Left lung (tissue), 14 donors: ENCODE measurements at places on chromosomes 5 and 9. TPM values are rescaled to one million over a fixed set of nuclear protein-coding genes. Genes with fewer than 3 reads are reported as not detected.

TPPP gene
- total RNA-seq: 14.4 TPM

PCDHB15 gene
- 2.8 TPM for total RNA-seq

IFNB1 gene
- total RNA-seq: not detected

CATSPER3 gene
- total RNA-seq: 0.42 TPM

EGFL7 gene
- 105 TPM for total RNA-seq

PIP5K1B gene
- total RNA-seq: 24.8 TPM

GRCh38 chr9:77748214-77748772 lies 100.2 kb upstream of the GNA14 start:
- no peaks in the 10 kb centered on the region for H3K36me3 ChIP-seq
- H3K27ac ChIP-seq: no peak overlapping the region
- no peak overlapping the region for H3K4me3 ChIP-seq
- DNase-seq: no peak
- peaks cover 23% of the 10 kb centered on the region for H3K4me1 ChIP-seq
- H3K27me3 ChIP-seq: no peaks in the 10 kb centered on the region

- peaks cover 7% of the 10 kb centered on the region for H3K4me1 ChIP-seq
- H3K36me3 ChIP-seq: peaks cover 15% of the 10 kb centered on the region
- no peaks in the 10 kb centered on the region for H3K27me3 ChIP-seq
Measured at GRCh38 chr9:129506892-129507291, 114.0 kb downstream of the C9orf50 start.

- H3K36me3 ChIP-seq: peaks cover 8% of the 10 kb centered on the region
- no peaks in the 10 kb centered on the region for H3K4me1 ChIP-seq
- H3K27me3 ChIP-seq: no peaks in the 10 kb centered on the region
- DNase-seq: no peak
- H3K4me3 ChIP-seq: no peak overlapping the region
Measured at GRCh38 chr5:64853777-64854176, 85.0 kb downstream of the CWC27 start.

DNA sequence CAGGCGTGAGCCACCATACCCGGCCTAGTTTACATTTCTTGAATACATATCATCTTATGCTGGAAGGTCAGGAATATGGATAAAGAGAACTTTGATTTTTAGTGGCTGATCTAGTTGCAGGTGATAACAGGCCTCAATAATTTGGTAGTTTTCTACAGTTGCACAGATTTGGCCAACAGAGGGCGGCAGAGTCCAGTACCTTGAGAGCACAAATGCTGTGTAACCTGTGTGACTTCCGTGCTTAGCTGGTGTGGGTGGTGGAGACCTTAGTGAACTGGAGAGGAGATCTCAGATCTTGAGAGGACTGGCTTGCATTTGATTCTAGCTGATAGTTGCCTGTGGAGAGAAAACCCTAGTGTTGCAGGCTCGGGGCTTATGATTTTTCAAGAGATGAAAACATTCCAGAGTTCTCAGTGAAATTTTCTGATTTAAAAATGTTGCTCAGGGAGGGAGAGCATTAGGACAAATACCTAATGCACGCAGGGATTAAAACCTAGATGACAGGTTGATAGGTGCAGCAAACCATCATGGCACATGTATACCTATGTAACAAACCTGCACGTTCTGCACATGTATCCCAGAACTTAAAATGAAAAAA lies 17.4 kb upstream of the GPR151 start:
- H3K4me1 ChIP-seq: no peaks in the 10 kb centered on the region
- H3K4me3 ChIP-seq: no peak overlapping the region
- H3K27me3 ChIP-seq: no peaks in the 10 kb centered on the region
- H3K36me3 ChIP-seq: no peaks in the 10 kb centered on the region

DNA sequence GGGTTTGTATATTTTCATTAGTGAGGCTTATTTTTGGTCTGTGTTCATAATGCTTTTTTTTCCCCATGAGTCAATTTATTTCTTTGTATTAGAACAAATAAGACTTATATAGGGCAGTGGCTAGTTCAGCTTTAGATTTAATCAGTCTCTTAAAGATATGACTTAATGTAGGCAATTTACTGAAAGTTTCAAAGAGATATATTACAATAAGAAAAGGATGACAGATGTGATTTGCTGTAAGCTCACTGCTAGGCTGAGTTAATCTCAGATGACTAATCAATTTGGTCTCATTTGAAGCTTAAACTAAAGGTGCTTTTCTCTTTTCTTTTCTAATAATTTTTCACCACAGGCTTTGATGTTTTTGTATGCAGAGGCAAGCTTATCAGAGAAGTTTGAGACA lies 291.8 kb upstream of the DAP start:
- H3K36me3 ChIP-seq: no peaks in the 10 kb centered on the region
- no peaks in the 10 kb centered on the region for H3K27me3 ChIP-seq

- peak; percentile 35 for DNase-seq
- H3K36me3 ChIP-seq: no peaks in the 10 kb centered on the region
- peak overlapping the region; percentile 83 for H3K27ac ChIP-seq
- H3K4me1 ChIP-seq: peaks cover 36% of the 10 kb centered on the region
Measured at GRCh38 chr9:86945728-86946200, 1.5 kb downstream of the GAS1 start.

GRCh38 chr5:169395136-169395535 lies 94.2 kb upstream of the SLIT3 start:
- H3K4me1 ChIP-seq: no peaks in the 10 kb centered on the region
- no peaks in the 10 kb centered on the region for H3K36me3 ChIP-seq
- H3K27ac ChIP-seq: no peak overlapping the region
- H3K27me3 ChIP-seq: no peaks in the 10 kb centered on the region
- no peak for DNase-seq

DNA sequence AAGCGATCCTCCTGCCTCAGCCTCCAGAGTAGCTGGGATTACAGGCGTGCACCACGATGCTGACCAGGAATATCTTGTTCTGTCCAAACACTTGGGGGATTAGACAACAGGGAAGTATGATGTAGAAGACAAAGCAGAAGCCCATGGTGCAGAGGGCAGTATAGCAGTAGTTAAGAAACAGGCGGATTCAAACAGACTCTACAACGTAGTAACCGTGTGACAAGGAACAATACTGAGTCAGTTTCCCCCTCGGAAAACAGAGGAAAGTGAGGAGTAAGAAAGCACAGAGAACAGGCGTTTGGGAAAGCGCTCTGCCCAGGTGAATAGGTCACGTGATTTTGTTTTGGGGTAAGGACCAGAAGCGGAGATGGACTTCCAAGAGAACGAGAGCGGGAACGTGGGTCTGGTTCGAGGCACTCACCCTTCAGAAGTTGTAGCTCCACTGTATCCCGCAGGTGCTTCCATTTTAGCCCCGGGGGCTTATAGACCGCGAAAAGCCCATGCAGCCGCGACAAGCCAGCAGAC lies 306 bp downstream of the TRUB2 start:
- H3K27me3 ChIP-seq: no peaks in the 10 kb centered on the region
- H3K4me3 ChIP-seq: peak overlapping the region; percentile 100
- peak overlapping the region; percentile 95 for H3K27ac ChIP-seq
- no peak for DNase-seq
- H3K4me1 ChIP-seq: peaks cover 18% of the 10 kb centered on the region
- peaks cover 50% of the 10 kb centered on the region for H3K36me3 ChIP-seq

DNA sequence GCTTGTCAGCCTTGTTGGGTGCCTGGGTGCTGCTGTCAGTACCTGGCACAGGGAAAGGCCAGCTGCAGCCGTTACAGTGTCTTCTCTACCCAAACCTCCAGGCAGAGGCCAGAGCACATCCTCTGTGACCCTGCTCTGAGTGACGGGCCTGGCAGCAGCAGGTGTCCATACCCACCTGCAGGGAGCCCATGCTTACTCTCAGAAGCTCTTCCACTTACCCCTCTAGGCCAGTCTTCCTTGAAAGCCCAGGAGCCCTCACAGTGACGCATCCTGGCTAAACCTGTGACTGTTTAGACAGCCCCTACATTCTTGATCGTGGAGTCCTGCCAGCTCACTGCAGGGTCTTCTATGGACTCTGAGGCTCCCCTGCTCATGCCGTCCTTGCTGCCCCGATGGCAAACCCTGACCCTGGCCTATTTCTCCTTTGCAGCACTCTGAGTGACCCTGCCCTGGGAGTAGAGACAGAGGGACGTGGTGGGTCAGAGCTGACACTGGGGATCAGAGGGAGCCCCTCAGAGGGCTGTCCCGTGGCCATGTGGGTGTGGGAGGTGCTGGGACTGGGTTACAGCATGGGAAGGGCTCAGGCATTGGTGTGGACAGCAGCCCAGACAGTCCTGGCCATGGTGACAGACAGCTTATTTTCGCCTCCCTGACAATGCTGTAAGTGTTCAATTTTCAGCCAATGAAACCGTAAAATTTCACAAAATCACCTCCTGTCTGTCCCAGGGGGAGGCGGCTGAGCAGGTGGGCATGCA lies 67.6 kb upstream of the RNF130 start:
- H3K4me1 ChIP-seq: no peaks in the 10 kb centered on the region
- no peak for DNase-seq
- peaks cover 64% of the 10 kb centered on the region for H3K27me3 ChIP-seq
- no peak overlapping the region for H3K4me3 ChIP-seq

GRCh38 chr9:121216271-121216805 lies 14.7 kb upstream of the RAB14 start:
- H3K4me3 ChIP-seq: no peak overlapping the region
- no peak for DNase-seq
- peak overlapping the region; percentile 39 for H3K27ac ChIP-seq

DNA sequence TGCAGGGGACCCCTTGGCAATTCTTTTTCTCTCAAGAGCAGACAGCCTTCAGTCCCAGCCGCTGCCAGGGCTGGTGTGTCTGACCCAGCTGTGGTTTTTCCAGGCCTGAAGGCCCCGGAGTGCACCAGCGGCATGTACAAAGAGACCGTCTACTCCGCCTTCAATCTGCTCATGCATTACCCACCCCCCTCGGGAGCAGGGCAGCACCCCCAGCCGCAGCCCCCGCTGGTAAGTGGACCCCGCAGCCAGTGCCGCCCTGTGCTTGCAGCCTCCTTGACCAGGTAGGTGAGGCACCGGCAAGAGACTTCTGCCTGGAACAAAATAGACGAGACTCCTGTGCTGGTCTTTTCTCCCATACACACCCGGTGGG lies 1.3 kb downstream of the TCF7 start:
- no peaks in the 10 kb centered on the region for H3K36me3 ChIP-seq
- peaks cover 14% of the 10 kb centered on the region for H3K27me3 ChIP-seq
- no peak overlapping the region for H3K4me3 ChIP-seq
- no peak for DNase-seq
- H3K4me1 ChIP-seq: peaks cover 8% of the 10 kb centered on the region
- H3K27ac ChIP-seq: peak overlapping the region; percentile 33

DNA sequence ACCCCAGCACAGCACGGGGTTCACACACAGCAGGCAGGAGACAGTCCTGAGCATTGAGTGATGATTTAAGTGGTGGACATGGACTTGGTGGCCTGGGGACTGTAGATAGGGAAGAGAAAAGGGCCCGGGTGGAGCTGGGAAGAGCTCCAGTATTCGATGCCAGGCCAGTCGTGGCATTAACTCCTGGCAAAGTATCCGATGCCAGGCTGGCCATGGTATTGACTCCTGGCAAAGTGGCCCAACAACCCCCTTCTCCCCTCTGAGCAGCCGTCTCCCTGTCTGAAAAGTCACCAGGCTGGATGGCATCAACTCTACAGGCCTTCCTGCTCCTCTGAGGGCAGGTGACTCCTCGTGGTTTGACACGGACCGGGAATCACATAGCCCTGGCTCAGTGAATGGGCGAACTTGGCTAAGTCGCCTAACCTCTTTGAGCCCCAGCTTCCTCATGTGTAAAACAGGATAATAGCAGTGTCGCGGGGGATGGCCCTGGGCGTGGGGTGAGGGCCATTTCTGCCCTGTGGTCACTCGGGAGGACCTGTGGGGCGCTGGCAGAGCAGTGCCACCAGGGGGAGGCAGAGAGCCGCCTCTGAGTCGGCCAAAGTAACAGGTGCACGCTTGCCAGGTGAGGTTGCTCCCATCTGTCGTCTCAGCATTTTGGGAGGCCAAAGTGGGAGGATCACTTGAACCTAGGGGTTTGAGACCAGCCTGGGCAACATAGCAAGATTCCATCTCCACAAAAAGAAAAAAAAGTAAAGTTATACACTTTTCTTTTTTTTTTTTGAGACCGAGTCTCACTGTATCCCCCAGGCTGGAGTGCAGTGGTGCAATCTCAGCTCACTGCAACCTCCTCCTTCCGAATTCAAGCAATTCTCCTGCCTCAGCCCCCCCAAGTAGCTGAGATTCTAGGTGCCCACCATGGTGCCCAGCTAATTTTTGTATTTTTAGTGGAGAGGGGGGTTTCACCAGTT lies 5.7 kb upstream of the SEC16A start:
- H3K27me3 ChIP-seq: no peaks in the 10 kb centered on the region
- no peak overlapping the region for H3K4me3 ChIP-seq
- H3K27ac ChIP-seq: no peak overlapping the region
- peak; percentile 94 for DNase-seq
- peaks cover 30% of the 10 kb centered on the region for H3K4me1 ChIP-seq

- H3K27me3 ChIP-seq: no peaks in the 10 kb centered on the region
- no peak overlapping the region for H3K27ac ChIP-seq
- H3K4me3 ChIP-seq: peak overlapping the region; percentile 79
- no peaks in the 10 kb centered on the region for H3K36me3 ChIP-seq
- peaks cover 44% of the 10 kb centered on the region for H3K4me1 ChIP-seq
Measured at GRCh38 chr9:134136996-134137299, 1.1 kb downstream of the WDR5 start.

DNA sequence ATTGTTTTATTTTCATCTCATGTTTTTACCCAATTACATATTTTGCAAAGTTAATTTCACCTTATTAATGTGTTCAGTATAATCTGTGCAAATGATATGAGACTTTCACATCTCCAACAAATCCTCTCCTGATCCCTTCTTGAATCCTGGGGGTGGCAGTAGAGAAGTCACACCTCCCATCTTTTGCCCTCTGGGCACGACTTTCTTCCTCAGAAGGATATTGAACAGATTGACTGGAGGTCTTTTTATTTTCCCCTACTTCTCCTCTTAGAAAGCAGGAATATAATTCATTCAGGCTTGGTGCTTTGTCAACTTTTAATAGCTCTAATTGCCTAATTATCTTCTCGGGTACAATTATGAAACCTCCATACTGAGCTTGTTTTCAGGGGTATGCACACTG lies 1037.1 kb upstream of the NUDT12 start:
- no peaks in the 10 kb centered on the region for H3K4me1 ChIP-seq
- no peak overlapping the region for H3K27ac ChIP-seq
- H3K4me3 ChIP-seq: no peak overlapping the region
- H3K27me3 ChIP-seq: no peaks in the 10 kb centered on the region

GRCh38 chr5:178496642-178497041 lies 93.6 kb downstream of the COL23A1 start:
- no peak overlapping the region for H3K4me3 ChIP-seq
- H3K36me3 ChIP-seq: no peaks in the 10 kb centered on the region
- DNase-seq: no peak

DNA sequence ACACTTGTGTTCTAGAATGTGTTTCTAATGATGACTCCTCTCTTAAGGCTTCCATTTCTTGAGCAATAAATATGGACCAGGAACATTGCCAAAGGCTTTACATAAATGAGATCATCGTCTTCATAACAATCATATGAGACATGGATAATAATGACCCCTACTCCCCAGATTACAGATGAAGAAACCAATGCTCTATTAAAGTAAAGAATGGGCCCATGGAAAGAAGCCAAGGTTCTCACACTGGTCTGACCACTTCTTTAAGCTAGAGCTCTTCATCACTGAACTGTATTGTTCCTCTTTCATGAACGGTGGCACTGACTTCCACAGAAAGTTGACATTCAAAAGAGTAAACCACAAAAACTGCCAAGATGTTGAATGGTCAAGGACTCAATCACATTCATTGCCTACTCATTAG lies 65.3 kb downstream of the MARCHF3 start:
- H3K27ac ChIP-seq: no peak overlapping the region
- no peaks in the 10 kb centered on the region for H3K27me3 ChIP-seq
- H3K4me1 ChIP-seq: no peaks in the 10 kb centered on the region
- H3K36me3 ChIP-seq: no peaks in the 10 kb centered on the region
- DNase-seq: no peak

GRCh38 chr5:176772271-176773210 lies 37.8 kb upstream of the UNC5A start:
- H3K27me3 ChIP-seq: peaks cover 84% of the 10 kb centered on the region
- H3K27ac ChIP-seq: no peak overlapping the region
- DNase-seq: no peak
- H3K4me1 ChIP-seq: no peaks in the 10 kb centered on the region
- H3K4me3 ChIP-seq: no peak overlapping the region
